ENCODE measurements at places on chromosomes 5 and 9.

DNA sequence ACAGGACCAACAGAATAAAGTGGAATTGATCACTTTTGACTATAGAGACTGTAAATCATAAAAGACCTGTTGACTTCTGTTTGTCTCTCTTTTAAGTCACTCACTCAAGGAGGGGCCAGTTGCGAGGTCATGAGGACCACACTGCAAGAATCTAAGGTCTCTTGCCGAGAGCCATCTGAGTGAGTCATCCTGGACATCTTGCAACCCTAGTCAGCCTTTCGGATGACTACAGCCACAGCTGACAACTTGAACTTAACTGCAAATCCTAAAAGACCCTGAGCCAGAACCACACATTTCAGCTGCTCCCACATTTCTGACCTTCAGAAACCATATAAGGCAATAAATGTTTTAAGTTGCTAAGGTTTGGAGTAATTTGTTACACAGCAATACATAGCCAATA is 129.7 kb upstream of the RAD23B start:
- DNase-seq: no peak

DNA sequence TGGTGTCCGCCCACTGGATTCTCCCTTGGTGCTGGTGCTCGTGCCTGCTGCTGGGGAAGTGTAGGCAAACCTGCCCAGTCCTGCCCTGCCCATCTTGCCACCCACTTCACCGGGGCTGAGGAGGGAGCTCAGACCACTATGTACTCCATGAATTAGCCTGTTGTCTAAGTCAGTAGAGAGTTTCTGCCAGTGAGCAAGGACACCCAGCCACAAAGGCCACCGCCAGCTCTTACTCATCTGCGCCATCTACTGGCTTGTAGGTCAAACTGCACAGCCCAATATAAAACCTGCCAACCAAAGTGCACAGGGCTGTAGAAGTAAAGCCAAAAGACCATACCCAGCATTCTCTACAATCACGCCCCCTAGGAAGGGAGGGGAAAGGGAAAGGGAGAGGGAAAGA is 102.3 kb downstream of the GLIS3 start:
- DNase-seq: peak; percentile 28

DNA sequence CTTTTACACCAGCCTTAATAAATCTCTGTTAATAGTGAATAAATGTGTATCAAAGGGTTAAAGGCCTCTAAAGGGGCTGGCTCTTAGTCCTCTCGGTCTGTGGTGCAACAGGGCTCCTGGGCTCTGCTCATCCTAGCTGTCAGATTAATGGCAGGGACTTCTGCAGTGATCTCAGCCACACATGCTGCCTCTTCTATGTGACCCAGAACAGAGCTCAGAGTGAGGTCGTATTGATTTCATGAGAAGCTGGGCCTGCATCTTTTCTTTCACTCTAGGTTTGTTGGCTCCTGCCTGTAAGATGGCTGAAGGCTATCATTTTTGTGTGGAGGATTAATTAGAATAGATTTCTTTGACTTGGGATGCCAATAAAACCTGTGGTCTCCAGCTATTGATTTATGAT is 165.0 kb upstream of the GLRA1 start:
- no peak for DNase-seq

DNA sequence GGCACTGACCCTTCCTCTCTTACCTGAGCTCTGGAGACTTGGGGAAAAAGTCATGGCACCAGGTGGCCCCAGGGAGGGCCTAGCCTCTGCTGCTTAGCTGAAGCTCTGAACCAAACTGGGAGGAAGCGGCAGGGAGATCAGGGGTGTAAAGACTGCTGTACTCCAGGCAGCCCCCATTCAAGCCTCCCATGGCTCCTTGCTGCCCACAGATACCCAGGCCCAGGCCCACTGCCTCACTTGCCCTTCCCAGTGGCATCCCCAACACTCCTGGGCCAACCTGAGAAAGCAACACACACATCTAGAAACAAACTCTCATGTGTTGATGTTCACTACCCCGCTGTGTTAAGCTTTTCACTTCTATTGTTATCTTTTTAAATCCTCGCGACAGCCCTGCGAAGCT is 151.6 kb downstream of the C5orf15 start:
- DNase-seq: no peak

DNA sequence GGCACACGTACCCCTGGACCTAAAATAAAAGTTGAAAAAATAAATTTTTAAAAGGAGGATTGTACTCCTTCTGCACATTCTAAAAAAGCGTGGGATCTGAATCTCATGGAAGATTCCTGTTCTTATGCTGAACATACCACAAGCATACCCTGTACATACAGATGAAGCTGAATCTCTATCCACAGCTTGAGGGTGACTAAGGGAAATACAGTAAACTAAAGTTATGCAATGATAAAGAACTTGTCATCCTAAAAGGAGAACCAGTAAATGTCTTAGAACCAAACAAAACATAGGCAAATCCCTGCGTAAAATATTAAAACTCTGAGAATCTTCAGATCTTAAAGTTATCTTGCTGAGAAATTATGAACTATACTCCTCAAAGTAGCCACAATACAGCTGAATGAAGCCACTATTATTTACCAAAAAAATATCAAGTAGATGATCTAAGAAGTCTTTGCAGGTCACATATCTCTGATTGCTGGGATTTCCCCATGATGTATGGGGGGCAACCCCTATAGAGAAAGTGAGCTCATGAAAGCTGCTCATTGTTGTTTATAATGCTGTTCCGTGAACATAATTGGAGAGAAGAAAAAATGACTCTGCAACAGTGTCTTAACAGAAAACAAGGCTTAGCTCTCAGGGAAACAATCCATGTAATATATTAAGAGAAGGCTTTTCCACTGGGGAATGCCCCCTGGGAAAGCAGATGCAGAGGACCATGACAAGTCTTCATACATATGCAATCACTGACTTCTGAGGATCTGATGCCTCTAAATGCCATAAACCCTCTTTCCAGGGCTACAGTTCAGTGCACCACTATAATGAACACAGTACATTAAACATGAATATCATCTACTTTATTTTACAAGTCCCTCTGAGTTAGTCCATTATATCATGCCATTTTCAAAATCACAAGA is 210.1 kb downstream of the EPB41L4A start:
- peak; percentile 85 for DNase-seq

GRCh38 chr5:163571744-163572143 is 66.3 kb downstream of the MAT2B start:
- DNase-seq: no peak

DNA sequence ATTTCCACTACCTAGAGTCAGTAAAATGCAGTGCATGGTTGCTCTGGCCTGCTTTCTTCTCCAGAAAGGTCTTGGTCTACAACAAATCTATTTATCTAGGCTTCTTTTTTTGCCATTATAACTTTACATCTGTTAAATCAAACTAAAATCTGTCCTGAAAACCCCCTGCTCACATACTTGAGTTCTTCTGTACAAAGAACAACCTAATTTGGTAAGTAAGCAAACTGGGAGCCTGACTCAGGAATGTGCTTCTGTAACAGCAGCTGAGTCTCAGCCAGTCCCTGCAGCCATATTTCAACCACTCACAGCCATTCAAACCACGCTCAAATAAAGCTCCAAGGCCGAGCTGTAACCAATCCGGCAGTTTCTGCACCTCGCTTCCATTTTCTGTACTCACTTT is 95.8 kb downstream of the PLPP1 start:
- no peak for DNase-seq

DNA sequence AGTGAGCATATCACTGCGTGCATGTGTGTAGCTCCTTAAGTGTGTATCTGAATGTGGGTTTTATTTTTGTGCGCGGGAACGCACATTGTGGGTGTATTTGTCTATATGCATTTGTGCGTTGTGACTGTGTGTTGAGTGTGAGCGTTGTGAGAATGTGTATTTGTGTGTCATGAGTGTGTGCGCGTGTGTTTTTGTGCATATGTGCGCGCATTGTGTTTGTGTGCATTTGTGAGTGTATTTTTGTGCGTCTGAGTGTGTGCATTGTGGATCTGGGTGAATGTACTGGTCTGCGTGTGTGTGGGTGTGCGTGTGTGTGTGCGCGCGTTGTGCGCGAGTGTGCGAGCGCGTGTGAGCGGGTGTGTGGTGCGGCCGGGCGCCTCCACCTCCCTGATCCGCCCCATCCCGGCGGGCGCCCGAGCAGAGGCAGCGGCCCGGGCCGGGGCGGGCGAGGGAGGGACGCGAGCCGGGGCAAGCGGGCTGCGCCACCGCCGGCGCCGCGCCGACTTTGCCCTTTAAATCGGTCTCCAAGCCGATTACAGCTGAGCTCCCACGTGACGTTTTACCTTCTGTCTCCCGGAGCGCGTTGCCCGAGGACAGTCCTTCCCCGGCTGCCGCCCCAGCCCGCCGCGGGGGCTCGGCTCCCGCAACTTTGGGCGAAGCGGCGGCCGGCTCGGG is at the start of gene RASGRF2:
Gene RASGRF2, plus strand, starts transcription at position 596 of the 675 bp plus-strand sequence. CDS start 376 bp downstream, outside the sequence.
- DNase-seq: no peak

- no peak for DNase-seq
Measured at GRCh38 chr5:10122076-10122726, 127.5 kb downstream of the ATPSCKMT start.

DNA sequence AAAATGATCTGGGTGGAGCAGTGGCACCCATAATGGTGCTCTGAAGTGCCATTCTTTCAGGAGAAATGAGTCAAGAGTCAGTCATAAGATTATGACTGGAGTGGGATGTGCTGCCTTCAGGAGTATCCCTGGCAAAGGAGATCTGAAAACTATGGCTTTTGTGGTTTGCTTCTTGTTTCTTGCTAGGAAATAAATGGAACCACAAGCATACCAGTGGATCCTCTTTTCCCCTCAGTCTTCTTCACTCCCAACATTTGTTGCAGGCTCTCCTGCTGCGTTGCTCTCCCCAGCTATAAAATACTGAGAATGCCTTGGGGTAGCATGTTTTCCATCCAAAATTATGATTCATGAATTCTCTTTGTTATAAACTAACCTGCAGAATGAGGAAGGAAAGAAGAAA is 199.1 kb downstream of the NNT start:
- DNase-seq: no peak

DNA sequence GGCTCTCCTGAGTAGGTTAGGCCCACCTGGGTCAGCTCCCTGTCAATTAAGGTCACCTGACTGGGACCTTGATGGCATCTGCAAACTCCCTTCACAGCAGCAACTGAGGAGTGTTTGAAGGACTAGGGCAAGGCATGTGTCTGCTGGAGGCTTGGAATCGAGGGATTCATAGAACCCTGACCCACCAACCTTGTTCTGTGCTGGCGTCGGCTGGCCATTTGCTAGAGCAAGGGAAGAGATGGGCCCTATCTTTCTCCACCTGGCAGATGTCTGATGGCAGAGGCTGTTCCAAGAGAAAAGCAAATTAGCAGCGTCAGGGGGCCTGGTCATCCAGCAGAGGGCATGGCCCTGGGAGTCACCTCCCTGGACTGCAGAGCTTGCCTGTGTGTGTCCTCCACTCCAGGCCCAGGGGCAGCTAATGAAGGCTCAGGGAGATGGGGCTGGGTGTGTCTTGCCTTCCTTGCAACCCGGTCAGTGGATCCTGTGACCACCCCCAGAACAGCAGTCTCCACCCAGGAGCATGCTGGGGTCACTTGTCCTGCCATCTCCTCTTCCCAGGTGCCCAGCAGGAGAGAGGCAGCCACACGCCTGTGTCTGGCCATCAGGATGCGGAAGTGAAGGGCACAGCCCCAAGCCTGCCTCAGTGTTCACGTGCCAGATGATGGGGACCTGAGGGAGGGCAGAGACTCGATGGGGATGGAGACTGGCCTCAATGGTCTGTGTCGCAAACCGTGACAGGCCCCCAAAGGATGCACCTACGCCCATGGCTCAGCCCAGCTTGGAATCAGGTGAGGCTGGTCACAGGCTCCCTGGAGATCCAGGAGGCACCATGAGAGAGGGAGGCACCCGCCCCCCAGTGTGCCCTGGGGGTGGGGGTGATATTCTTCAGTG is 53.9 kb downstream of the BARX1 start:
- DNase-seq: no peak

GRCh38 chr9:36665921-36666431 is 93.3 kb downstream of the MELK start:
- peak; percentile 57 for DNase-seq

DNA sequence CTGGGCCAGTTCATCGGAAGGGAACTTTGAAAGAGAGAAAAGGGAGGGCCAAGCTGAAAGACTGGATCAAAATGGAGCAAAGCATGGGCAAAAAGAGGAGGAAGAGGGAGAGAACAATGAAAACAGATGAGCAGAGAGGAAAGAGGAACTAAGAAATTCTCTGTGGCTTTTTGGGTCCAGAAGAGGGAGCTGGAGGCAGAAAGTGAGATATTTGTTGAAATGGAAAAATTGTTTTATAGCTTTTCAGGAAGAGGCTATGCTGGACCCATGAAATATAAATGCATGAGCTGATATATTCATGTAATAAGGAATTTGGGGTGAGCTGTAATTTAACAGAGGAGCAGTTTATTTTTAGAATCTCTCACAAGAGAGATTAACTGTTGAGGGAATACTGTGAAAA is 457.3 kb downstream of the DMAC1 start:
- DNase-seq: peak; percentile 15

GRCh38 chr5:115501464-115502210 is 42.9 kb downstream of the FEM1C start:
- no peak for DNase-seq

- DNase-seq: no peak
Measured at GRCh38 chr5:116355819-116356601, 218.6 kb downstream of the SEMA6A start.

- no peak for DNase-seq
Measured at GRCh38 chr5:57414191-57414590, 68.4 kb downstream of the ACTBL2 start.

DNA sequence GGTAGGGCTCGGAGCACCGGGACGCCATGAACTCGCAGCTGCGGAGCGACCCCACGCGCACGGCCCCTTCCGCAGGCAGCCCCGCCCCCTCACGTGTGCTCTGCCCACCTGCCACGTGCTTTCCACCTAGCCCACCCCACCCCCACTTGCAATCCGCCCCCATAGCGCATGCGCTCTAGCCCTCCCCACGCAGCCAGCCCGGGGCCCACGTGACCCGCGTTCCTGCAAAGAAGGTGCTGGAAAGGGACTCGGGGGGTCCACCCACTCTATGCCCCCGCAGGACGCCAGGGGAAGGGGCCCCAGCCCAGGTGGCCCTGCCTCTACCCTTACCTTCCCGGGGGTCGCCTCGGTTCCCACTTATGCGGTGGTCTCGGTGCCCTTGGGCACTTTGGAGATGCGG is at the start of gene SOHLH1:
Gene SOHLH1, minus strand, starts transcription at position 42 of the 400 bp plus-strand sequence. Its CDS starts 14 bp downstream, at position 28.
- DNase-seq: no peak

- no peak for DNase-seq
Measured at GRCh38 chr5:82863266-82863665, 213.9 kb downstream of the TMEM167A start.
